ENCODE measurements at places on chromosomes 13 and 19. TPM values are rescaled to one million over a fixed set of nuclear protein-coding genes. Genes with fewer than 3 reads are reported as not detected.

Gene SLC7A10
- total RNA-seq = not detected

Gene UBE2L5
- total RNA-seq = not detected

DNA sequence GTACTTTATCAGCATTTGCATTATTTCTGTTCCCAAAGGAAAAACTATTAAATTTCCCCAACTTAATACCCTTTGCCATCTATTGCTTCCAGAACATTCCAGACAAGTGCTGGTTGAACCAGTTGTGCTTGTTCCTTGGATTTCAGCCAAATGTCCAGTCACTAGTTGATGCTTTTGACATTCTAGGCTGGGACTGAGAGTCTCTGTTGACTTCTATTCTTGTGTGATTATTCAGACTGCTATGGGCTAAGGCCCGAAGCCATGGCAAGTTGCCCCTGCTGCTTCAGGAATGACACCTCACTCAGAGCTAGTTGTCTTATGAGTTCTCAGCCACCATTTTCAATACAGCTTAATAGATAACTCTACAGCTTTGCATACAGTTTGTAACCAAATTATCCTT, 458.1 kb upstream of the ARGLU1 start:
- DNase-seq = peak; percentile 3

Gene HSH2D
- 11.1 TPM for total RNA-seq

GRCh38 chr19:45824041-45824471, 8.9 kb upstream of the RSPH6A start:
- no peak for DNase-seq

Gene KCNN1
- not detected for total RNA-seq

Gene ZNF491
- 0.64 TPM for total RNA-seq

Gene TEX29
- not detected for total RNA-seq

GRCh38 chr13:48874165-48874564, 101.5 kb upstream of the FNDC3A start:
- DNase-seq = no peak

GRCh38 chr19:694481-695351, 536 bp downstream of the PRSS57 start:
- no peak for DNase-seq

DNA sequence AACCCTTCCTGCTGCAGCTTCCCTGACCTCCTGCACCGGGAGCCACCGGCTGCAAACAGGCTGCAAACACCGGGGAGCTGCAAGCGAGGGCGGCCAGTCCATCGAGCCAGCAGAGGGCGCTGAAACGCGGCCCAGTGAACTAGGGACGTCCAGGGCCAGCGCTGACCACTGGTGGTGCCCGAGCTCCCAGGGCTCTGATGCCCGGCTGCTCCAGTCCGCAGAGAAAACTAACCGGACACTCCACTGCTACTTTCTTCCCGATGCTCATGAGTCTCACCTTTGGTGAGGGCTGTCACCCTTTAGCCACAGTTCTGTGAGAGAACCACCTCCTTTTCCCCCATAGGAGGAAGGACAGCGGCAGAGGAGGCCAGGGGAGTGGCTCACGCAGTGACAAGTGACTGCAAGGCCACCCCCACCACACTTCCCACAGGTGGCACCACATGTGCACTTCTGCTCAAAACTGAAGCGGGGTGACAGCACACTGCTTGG, 82.8 kb upstream of the MTIF3 start:
- DNase-seq = peak; percentile 73

DNA sequence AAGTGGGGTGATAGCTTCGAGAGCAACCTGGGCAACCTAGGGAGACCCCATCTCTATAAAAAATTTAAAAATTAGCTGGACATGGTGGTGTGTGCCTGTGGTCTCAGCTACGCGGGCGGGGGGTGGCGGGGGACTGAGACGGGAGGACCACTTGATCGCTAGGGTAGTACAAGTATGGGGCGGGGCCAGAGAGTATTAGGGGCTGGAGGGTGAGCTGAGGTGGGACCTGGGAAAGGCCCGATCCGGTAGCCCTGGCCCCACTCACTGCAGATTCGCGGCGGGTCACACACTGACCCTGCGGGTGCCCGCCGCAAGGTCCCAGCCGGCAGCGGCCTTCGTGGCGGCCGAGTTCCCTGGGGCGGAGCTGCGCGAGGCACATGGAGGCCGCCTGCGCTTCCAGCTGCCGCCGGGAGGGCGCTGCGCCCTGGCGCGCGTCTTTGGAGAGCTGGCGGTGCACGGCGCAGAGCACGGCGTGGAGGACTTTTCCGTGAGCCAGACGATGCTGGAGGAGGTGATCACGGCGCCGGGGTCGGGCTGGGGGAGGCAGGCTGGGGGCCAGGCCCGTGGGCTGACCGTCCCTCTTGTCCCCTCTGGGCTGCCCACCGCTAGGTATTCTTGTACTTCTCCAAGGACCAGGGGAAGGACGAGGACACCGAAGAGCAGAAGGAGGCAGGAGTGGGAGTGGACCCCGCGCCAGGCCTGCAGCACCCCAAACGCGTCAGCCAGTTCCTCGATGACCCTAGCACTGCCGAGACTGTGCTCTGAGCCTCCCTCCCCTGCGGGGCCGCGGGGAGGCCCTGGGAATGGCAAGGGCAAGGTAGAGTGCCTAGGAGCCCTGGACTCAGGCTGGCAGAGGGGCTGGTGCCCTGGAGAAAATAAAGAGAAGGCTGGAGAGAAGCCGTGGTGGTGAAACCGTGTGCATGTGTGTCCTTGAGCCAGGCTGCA, 2.0 kb upstream of the ARHGAP45 start:
- peak; percentile 63 for DNase-seq
